GM20000 (cell line): ENCODE measurements at places on chromosomes 11 and 22.
A peak's percentile ranks its signal among the peaks of the same experiment; 100 is the strongest.

DNA sequence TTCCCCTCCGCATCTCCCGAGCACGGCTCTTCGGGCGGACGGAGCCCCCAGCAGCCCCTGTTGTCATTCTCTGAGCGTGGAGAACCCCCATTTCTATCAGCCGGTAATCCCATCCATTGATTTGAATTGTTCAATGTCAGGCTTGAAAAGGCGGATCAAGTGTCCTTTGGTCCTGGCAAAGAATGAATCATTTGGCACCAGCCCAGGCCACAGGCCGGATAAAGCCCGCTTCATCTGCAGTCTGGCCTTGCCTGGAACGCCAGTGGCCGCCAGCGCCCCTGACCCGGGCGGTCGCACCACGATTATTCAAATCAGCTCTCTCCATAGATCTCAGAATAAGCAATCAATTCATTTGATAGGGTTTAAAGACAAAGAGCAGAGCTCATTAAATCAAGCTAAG is 188.9 kb downstream of the BRD1 start:
- DNase-seq: no peak

DNA sequence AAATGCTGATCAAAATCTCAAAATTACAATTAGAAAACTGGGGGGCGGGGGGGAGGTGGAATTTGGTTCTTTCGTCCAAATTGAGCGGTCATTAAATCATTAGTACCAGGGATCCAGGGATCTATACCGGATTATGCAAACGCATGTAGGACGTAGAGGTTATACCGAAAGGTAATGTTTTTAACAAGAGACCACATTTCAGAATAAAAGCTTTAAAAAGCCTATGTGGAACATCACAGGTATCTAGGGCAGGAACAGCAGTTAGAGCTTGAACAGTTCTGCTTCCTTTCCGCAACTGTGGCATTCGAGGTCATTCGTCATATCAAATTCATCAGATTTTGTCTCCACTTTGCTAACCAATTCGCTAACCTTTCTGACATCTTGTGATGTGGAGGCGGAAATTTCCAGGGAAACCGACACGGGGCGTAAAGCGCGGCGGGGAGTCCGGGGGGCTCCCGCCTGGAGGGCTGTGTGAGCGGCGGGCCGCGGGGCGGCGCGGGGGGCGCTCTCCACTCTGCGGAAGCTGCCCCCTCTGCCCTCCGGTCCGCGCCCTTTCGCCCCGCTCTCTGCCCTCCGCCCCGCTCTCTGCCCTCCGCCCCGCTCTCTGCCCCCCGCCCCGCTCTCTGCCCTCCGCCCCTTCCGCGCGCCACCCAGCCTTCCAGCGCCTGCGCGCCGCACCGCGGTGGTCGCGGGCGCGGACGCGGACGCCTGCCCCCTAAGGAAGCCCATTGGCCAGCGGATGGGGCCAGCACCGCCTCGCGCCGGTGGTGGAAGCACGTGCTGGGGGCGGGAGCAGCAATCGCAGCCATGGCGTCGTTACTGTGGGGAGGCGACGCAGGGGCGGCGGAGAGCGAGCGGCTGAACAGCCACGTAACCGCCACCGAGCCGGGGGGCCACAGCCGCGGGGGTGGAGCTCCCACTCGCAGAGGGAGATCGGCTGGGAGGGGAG is at the start of gene DDX25:
Gene DDX25, plus strand, starts transcription at position 798 of the 949 bp plus-strand sequence. Its CDS starts 10 bp downstream, at position 808.
- DNase-seq: peak; percentile 22

- no peak for DNase-seq
Observed at GRCh38 chr11:117107701-117108590, 9.7 kb upstream of the SIK3 start.

DNA sequence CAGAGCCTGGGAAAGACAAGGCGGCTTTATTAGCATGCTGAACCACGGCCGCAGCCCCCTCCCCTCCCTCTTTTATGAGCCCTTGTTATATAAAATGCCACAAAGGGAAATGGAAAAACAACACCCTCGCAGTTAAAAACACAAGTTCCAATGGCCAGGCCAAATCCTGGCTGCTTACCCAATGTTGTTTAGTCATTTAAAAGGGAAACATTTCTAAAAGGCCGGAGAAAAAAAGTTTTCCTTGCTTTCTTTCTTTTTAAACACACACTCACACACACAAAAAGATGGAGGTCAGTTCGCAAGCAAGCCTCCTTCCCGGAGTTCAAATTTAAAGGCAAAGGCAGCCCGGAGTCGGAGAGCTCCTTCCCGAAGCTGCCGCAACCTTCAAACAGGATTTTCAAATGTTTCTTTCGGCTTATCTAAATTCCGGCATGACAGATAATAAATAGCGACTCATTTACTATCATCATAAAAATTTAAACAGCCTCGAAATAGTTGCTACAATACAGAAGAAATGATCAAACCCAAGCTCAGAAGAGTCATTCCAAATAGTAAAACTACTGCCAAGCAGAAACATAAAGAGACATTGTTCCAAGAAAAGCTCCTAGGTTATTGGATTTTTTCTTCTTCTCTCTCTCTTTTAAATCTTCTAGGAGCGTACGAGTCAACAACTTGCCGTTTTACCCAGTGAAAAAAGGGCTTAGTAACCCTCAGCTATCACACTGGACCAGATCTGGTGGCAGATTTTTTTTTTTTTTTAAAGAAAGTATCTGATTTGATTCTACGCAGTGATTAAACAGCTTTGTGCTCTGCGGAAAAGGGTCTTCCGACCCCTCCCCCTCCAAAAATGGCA is 3.5 kb downstream of the PHF21B start:
- peak; percentile 36 for DNase-seq

- DNase-seq: no peak
Observed at GRCh38 chr11:99614352-99614751, 593.6 kb downstream of the CNTN5 start.

DNA sequence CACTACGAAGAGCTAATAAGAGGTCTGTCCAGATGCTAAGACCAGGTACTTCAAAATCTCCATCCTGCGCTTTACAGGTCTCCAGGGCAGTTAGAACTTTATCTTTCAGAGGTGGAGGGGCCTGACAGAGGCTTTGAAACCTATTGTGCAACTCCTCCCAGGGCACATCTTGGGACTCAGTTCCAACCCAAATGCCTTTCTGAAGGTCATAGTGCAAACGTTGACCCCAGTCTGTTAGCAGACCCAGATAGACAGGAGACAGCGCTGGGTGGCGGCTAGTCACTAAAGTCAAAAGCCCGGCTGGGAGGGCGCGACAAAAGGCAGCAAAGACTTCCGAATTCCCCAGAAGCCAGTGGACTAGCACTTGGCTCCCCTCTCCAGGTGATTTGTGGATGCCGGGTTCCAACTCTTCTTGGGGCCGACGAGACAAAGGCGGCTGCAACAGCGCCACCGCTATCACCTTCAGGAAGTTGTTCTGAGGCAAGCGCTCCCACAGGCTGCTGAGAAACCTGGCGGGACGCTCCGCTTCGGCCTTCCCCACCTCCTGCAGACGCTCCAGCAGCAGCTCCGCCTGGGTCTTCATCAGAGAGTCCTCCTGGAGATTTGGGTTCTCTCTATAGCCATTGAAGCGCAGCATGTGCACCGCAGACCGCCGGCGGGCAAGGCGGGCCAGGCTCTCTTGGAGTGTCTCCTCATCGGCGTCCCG is 728 bp downstream of the FANCF start:
- DNase-seq: peak; percentile 45

DNA sequence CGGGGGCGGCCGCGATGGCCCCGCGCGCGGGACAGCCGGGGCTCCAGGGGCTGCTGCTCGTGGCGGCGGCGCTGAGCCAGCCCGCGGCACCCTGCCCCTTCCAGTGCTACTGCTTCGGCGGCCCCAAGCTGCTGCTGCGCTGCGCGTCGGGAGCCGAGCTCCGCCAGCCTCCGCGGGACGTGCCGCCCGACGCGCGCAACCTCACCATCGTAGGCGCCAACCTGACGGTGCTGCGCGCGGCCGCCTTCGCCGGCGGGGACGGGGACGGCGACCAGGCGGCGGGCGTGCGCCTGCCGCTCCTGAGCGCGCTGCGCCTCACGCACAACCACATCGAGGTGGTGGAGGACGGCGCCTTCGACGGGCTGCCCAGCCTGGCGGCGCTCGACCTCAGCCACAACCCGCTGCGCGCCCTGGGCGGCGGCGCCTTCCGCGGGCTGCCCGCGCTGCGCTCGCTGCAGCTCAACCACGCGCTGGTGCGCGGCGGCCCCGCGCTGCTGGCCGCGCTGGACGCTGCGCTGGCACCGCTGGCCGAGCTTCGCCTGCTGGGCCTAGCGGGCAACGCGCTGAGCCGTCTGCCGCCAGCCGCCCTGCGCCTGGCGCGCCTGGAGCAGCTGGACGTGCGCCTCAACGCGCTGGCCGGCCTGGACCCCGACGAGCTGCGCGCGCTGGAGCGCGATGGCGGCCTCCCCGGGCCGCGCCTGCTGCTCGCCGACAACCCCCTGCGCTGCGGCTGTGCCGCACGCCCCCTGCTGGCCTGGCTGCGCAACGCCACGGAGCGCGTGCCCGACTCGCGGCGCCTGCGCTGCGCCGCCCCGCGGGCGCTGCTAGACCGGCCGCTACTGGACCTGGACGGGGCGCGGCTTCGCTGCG is 697 bp downstream of the TPBGL start:
- peak; percentile 99 for DNase-seq

DNA sequence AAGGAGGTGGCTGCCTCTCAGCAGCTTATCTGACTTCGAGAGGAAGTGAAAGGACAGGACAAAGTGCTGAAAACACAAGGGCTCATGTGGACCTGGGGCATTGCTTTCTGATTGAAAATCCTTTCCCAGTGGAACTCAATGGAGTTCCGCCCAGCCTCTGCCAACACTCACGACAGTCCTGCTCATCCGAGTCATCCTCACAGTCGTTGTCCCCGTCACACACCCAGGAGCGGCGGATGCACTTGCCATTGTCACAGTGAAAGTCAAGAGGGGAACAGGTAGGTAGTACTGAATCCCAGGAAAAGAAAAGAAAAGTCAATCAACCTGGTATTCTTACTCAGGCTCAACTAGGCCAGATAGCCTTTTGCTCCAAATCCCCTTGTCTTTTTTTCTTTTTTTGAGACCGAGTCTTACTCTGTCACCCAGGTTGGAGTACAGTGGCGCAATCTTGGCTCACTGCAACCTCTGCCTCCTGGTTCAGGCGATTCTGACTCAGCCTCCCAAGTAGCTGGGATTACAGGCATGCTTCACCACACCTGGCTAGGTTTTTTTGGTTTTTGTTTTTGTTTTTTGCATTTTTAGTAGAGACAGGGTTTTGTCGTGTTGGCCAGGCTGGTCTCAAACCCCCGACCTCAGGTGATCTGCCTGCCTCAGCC is 18.1 kb downstream of the LRP4 start:
- no peak for DNase-seq

- DNase-seq: peak; percentile 20
Observed at GRCh38 chr11:1935156-1936071, 11.7 kb upstream of the MRPL23 start.

DNA sequence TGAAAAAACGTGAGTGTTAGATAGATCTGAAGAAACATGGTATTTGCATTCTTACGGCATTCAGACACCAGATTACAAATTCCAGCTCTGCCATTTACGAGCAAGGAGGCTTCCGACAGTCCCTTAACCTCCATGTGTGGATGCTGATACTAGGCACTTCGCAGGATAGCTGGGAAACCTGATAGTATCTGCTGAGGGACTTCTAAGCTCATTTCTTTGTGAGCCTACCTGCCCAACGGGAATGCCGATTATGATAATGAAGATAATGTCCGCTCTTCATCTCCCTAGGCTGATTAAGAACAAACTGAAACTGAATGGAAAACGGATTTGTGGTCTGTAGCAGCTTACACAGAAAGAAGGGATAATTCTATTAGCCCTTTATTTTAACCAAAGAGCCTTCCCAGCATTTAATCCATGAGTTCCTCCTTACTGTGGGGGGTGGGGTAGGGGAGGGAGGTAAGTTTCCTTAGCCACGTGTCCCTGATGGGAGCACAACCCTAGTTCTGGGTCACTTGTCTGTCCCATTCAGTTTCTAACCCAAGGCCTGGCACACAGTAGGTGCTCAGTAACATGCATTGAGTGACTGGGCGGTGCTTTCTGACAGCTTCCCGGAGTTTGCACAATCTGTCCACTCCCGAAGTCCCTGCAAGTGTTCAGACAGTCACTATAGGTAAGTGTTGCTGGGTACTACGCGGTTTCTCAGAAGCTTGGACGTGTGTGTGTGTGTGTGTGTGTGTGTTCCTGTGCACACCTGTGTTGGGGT is 39.2 kb downstream of the CD6 start:
- DNase-seq: no peak

GRCh38 chr22:35150183-35151107 is 84.5 kb downstream of the ISX start:
- peak; percentile 55 for DNase-seq

DNA sequence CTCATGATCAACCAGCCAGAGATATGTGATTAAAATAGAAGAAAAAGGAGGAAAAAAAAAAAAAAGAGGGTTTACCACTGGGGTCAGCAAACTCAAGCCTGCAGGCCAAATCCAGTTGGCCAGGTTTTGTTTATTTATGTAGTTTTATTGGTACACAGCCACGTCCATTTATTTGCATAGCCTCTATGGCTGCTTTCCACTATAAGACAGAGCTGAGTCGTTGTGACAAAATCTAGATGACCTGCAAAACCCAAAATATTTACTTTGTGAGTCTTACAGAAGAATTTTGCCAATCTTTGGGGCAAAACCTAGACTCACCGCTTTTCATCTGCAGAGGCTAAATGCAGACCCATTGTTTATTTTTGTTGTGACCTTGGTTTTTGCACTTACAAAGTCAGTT is 87.1 kb downstream of the TENM4 start:
- no peak for DNase-seq

DNA sequence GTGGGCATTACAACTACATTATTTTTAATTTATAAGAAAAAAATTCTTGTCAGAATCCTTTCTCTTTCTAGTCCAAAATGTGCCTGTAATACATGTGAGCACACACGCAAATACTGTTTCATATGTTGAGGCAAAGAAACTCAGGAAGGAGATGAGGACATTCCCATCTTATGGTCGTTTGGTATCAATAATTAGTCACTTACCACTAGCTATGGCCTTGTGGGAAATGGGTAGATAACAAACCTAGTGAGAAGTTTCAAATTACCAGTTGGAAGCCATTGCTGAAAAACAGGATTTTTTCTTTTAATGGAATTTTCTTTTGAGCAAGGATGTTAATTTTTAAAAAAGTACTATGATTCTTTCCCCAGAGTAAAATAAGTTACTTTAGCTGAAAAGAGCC is 25.7 kb downstream of the AMOTL1 start:
- no peak for DNase-seq

GRCh38 chr11:68685656-68686380 is 1.5 kb downstream of the GAL start:
- DNase-seq: no peak

DNA sequence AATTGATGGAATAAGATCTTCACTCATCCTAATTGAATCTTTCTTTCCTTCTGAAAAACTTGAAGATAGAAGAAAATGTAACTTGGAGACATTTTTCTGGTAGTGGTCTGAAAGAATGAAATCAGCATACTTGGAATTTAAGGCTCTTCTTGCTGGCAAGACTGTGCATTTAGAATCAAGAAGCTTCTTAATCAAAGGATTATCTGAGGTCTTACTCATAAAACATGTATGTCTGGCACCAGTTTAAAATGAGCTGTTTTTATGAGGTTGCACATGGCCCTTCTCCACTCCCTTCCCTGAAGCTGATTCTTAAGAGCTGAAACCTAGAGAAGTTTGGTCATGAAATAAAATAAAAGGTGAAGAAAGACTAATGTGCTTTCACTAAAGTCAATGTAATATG is 77.3 kb downstream of the ARHGEF12 start:
- DNase-seq: no peak
